ENCODE measurements at places on chromosomes 5 and 9.

GRCh38 chr5:126449751-126450271, 26.6 kb downstream of the GRAMD2B start:
- DNase-seq, result peak; percentile 73

- no peak for DNase-seq
Measured at GRCh38 chr9:115672477-115673316, 480.9 kb upstream of the PAPPA start.

DNA sequence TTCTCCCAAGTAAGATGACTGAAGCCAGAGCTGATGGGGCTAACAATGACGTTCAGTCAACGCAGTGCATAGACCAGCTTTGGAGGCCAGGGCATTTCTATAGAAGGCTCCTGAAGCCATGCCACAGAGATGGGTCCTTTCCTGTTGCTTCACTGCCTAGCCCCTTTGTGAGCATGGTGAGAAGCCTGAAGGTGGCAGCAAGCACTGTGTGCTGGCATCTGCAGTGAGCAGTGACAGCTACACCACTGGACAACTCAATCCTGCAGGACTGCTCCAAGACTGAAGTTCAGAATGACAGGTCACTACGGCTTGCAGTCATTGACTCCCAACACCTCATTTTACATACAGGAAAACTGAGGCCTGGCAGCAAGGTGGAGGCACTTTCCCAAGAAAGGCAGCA, 229.0 kb downstream of the TSSK1B start:
- no peak for DNase-seq

- DNase-seq, result no peak
Measured at GRCh38 chr9:120692901-120693699, 21.2 kb downstream of the MEGF9 start.

DNA sequence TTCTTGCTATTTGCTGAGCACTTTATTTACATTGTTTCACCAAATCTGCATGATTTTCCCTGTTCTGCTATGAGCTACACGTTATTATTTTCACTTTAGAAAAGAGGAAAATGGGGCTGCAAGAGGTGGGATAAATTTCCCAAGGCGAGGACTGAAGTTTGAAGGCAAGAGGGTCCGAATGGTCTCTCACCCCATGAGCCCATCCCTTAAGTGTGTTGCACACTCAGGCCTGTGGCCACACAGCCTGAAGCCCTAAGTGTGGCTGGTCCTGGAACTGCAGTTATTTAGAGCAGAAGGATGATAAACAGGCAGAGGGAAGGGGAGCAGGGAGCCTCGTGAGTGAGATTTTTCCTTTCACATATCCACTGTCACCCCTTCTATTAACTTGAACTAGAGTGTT, 7.8 kb downstream of the PDE8B start:
- DNase-seq, result no peak

DNA sequence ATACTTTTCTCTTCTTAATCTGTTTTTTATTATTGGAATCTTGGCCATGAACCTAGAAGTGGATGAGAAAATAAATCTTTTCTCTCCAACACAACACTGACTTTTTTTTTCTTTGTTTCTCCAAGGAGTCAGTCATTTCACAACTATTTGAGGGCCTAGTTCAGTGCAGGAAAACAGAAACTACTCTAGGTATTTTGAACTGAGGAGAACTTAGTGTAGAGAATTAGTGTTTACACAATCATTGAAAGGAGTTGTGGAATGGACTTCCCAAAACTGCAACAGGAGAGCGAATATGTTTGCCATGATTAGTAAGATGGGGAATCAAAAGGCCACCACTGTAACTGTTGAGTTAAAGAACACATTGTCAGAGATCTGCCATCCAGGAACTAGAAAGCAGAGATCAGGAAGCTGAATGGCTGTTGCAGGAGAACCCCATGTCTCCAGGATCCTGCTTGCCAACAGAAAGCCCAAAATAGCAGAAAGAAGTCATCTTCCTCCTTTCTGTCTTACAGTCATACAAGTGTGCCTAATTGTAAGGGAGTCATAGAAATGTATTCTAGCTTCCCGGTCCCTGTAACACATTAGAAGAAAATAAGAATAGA, 20.3 kb upstream of the PCDH1 start:
- no peak for DNase-seq

DNA sequence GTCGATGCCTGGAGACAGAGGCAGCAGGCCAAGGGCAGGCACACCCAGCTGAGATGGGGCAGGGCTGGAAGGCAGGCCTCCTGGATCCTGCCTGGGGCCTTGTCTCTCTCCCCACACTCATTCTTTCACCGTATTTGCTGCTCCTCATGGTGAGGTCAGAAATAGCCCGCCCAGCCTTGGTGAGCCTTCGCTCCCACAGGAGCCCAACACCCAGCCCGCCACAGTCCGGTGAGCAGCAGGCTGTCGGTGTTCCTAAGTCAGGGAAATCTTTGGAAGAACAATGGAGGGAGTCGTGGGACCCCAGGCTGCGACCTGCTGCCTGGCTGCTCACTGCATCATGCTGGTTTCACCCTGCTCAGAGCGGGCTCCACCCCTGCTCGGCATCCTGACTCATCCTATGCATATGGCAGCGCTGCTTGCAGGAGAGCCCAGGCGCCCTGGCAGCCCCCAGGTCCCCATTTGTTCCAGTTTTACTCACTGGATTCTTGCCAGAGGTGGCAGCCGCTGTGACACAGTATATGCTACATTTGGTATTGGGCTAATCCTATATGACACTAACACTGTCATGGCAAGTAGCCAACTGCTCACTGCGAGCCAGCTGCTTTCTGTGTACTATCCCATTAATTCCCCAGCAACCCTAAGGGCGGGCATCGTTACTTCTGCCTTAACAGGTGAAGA, 53.2 kb upstream of the NCS1 start:
- no peak for DNase-seq

GRCh38 chr5:75031366-75031765, 21.0 kb downstream of the GCNT4 start:
- no peak for DNase-seq

DNA sequence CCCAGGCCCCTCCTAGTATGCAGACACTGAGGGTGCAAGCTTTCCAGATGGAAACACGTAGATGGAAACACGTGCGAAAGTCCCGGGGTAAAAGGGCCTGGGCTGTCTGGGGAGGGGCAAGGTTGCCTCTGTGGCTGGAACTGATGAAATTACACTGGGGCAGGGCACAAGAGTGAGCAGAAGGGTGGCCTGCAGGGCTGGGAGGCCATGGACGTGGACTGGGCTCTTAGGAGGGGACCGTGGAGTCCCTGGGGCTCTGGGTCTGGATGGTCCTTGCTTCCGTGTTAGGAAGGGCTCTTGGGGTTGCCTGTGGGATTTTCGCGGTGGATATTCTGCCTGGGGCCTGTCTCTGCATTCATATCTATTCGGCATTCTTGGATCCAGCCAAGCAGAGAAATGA, 63.3 kb downstream of the IRX1 start:
- no peak for DNase-seq

GRCh38 chr9:89274838-89275237, 36.2 kb upstream of the CKS2 start:
- no peak for DNase-seq

DNA sequence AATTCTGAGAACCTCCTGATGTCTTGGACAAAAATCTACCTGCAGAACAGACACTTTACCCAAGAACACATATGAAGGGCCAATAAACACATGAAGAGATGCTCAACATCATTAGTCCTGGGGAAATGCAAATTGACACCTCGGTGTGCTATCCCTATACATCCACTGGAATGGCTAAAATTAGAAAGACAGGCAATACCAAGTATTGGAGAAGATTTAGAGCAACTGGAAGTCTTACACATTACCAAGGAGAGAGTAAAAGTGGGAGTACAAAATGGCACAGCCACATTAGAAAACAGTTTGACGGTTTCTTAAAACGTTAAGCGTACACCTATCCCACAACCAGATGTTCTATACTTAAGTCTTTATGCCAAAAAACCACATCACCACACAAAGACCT, 3.3 kb upstream of the TDRD7 start:
- DNase-seq, result no peak

GRCh38 chr9:133494636-133495326, 15.9 kb upstream of the SLC2A6 start:
- no peak for DNase-seq

DNA sequence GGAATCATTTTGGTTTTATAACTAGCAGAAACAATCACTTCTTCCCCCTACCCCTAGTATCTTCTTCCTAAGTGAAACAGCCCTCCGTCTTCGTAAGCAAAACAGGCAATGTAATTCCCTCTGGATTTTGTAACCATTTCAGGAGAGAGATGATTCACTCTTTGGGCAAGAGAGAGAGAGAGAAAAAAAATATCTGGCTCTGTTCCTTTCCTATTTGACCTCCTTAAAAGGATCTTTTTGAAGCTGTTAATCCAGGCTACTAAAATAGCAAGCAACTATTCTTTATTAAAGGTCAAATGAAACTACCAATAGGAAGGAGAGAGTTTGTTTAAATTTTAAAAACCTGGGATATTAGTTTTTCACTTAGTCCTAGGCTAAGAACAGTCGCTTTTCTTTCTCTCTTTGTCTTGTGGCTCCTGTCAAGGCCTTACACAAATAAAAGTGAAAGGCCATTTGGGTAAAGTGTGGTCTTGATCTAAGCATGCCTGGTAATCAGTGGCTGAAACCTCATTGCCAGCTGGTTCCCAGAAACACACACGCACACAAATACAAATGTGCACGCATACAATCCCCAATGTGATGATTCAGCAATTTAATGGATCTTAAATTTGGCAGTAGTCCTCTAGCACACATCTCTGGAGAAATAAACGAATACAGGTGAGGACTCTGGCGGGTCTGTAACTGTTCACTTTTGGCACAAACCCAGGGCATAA, 70.2 kb downstream of the PRUNE2 start:
- DNase-seq, result no peak

- no peak for DNase-seq
Measured at GRCh38 chr9:134793288-134794188, 87.1 kb upstream of the FCN2 start.

- no peak for DNase-seq
Measured at GRCh38 chr5:36957953-36958537, 81.5 kb downstream of the NIPBL start.

DNA sequence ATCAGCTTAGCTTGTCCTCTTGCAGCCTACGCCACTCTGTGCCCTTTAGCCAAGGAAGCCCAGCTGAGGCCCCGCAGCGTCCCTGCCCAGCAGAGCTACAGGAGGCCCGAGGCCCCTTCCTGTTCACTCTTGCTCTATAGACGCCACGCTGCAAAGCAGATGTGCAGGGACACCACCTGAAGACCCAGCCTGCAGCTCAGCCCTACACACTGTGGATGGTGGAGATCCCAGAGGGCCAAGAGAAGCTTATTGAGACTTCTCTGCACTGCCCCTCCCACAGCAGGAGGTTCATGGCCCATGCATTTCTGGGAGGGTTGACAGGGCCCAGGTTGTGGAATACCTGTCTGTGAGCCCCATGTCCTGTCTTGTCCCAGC, 33.6 kb downstream of the IRF1 start:
- no peak for DNase-seq

- no peak for DNase-seq
Measured at GRCh38 chr5:119537704-119538103, 85.4 kb downstream of the HSD17B4 start.

DNA sequence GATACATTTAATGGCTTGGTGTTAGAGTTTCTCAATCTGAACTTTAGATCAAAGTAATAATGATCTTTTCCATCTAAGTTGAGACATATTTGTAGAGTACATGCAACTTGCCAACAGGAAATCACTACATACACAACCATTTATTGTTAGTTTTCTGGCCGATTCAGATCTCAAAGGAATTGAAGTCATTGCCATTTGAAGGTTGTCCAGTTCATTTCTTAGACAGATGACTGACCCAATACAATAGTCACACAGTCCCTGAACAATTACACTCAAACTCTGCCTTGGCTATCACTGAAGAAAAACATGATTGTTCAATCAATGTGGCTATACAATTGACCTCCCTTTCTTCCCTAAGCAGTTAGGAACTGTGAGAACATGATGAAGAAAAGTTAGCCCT, 753.2 kb upstream of the RIOK2 start:
- no peak for DNase-seq
